ENCODE measurements at places on chromosomes 2 and 18.

DNA sequence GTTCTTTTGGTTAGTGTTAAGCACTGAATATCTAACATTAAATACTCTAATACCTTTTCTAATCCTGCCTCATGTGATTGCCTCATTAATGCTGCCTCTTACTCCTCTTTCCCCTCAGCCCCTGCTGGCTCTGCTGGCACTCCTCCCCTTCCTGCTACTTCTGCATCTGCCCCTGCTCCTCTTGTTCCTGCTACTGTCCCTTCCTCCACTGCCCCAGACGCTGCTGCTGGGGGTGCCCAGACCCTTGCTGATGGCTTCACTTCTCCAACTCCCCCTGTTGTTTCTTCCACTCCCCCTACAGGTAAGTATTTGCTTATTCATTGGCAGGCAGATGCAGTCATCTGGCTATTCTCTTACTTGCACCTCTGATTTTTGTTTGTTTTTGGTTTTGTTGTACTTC, 68.5 kb downstream of the ABI2 start:
- no peak for DNase-seq

DNA sequence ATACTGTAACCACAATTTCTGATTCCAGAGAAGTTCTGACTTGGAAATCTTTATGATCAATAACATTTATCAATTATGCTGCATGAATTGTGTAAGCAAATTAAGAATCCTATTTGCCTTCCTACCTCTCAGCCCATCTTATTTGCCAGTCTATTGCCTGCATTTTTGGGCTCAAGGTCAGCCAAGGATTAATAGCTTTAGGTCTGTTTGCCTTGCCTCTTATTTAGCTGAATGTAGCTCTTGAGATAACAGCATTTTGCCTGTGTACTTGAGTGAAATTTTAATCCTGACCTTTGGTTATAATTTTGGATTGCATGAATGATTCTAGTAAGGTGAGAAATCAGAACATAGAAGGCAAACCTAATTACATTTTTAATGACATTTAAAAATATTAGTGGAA, 51.2 kb downstream of the MYO3B start:
- no peak for DNase-seq

GRCh38 chr2:241121008-241121407, 18.9 kb upstream of the MTERF4 start:
- no peak for DNase-seq

- DNase-seq: no peak
Observed at GRCh38 chr18:58495207-58495606, 133.7 kb downstream of the ALPK2 start.

GRCh38 chr2:118046634-118047210, 32.9 kb upstream of the CCDC93 start:
- DNase-seq: no peak

DNA sequence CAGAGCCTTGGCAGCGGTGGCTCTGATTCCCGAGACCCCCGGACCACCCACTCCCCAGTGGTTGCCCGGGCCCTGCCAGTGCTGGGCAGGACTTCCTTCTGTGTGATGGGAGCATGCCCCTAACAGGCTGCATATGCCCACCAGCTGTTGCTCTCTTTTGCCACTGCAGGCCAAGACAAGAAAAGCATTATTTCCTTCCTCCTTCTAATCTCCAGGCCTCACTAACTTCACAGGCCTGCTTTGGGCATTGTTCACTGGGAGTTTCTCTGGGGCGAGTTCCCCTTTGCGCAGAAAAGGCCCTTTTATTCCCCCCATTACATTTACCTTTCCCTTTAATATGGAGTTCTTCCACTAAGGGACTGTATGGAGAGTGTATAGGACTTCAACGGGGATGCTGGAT, 249.1 kb upstream of the SIX2 start:
- DNase-seq: no peak

- no peak for DNase-seq
Observed at GRCh38 chr2:194090251-194090905, 1566.6 kb upstream of the SLC39A10 start.

- no peak for DNase-seq
Observed at GRCh38 chr2:106332054-106332453, 136.2 kb downstream of the RGPD3 start.

GRCh38 chr2:175688243-175688642, 313.8 kb downstream of the LNPK start:
- no peak for DNase-seq

DNA sequence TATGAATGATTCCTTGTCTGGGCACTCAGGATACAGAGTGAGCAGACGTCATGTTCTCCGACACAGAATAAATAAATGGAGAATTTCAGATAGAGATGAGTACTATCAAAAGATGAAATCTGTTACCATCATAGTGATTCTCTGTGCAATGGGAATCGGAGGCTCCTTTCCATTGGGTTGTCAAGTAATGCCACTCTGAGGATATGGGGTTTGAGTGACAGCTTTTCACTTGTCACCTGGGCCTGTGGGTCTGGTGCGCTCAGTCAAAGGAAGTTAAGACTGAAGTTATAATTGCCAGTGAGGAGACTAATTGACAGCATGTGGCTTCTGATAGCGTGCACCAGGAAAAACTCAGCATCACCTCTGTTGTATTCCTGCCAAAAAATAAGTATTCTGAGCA, 387.2 kb downstream of the SOX11 start:
- no peak for DNase-seq

DNA sequence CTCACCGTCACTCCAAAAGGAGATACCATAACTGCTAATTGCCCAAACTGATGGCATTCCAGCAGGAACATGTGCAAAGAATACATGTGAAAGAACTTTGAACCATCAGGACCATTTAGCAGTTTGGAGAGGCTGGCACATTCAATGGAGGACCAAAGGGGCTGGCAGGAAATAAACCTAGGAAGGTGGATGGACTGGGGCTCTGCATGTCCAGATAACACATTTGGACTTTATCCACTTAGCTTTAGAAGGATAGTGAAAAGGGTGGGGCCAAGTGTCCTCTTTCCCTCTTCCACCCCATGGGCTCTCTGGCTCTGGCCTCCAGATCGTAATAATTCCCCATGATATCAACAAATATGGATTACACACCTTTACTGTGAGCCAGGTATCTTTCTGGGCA, 80.0 kb upstream of the STPG4 start:
- no peak for DNase-seq

DNA sequence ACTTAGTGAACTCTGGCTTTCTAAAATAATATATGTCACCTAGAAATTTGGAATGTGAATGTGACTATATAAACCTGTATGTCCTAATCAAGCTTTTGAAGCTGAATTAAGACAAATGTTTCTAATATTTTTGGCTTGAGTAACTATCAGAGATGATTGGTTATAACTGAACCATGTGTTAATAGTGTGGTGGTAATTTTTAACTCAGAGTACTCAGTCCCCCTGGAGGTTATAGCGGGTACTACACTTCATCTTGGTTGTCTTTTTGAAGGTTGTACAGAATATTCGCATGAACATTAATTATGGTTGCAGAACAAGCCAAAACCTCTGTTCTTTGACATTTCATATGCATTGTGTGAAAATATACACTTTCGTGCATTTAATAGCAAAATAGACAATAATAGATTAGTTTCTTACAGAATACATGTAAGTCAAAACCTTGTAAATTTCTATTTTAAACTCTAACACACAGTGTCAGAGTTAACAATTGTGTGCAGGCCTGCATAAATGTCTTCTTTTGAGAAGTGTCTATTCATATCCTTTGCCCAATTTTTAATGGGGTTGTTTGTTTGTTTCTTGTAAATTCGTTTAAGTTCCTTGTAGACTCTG, 86.0 kb downstream of the OSBPL6 start:
- DNase-seq: peak; percentile 51

DNA sequence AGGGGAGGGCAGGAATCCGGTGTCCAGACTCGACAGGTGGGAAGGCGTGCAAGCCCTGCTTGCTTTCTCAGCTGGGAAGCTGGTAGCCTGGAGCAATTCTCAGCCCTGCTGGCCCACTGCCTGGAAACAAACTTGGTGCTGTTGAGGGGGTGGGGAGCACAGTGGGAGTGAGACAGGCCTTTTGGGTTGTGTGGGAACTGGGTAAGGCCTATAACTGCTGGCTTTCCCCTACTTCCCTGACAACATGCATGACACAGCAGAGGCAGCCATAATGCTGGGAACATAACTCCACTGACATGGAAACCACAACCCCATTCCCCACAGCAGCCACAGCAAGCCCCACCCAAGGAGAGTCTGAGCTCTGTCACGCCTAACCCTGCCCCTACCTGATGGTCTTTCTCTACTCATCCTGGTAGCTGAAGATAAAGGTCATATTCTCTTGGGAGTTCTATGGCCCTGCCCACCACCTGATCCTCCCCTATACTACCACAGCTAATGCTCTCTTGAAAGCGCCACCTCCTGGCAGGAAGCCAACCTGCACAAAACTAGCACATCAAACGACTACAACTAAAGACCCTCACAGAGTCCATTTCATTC, 122.9 kb upstream of the ACVR1C start:
- DNase-seq: peak; percentile 33

- DNase-seq: no peak
Observed at GRCh38 chr18:45993438-45993837, 26.3 kb upstream of the EPG5 start.

DNA sequence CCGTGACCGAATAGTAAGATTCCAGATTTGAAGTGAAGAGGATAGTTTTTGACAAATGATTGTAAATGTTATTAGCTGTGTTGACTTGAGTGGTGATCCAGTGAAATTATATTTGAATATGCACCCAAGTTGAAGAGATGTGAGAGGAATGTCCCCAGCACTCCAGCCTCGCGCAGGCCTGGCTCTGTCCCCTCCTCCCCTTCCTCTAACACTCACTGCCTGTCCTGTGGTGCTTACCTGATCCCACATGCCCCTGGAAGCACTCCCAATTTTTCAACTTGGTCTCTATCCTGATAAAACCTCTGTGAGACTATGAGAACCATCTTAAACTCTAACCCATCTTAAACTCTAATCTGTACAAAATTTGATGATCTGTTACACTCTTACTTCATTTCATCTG, 154.7 kb upstream of the LRP1B start:
- no peak for DNase-seq

GRCh38 chr2:232415736-232416520, 9.3 kb downstream of the ALPG start:
- no peak for DNase-seq

DNA sequence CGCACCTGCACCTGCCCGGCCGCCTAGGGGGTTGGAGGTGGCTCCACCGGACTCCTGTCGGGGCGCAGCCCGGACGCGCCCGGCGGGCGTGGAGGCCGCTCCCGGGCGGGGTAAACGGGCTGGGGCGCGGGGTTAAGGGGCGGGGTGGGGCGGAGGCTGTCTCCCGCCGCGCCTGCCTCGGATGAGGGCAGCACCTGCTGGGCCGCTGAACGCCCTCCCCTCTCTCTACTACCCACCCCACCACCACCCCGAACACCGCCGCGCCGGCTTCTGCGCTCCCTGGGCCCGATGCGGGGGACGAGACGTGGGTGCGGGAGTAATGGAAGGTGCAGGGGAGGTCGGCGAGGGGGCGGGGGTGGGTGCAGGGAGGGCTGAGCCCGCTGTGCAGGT, 224.8 kb upstream of the ID2 start:
- DNase-seq: peak; percentile 39

DNA sequence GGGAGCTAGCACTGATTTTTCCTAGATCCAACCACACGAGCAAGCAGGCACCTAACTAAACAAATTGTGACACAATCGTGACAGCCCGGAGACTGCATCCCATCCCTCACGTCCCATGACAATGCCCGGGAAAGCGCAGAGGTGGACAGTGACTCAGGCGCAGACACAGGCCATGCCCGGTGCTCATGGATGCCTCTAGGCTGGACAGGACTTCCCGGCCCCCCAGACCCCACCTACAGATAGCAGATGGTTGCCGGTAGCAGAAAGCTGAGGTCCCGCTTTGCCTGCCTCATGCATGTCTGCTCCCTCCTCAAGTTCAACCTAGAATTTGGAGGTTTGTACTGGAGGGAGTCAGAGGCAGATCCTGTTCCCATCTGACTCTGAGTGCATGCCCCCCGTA, 81.0 kb downstream of the TPO start:
- DNase-seq: no peak

GRCh38 chr2:216486708-216487107, 11.9 kb upstream of the RPL37A start:
- no peak for DNase-seq

- no peak for DNase-seq
Observed at GRCh38 chr2:96213379-96213778, 4.8 kb upstream of the STARD7 start.

- no peak for DNase-seq
Observed at GRCh38 chr2:219724628-219725027, 97.2 kb downstream of the SLC4A3 start.

- no peak for DNase-seq
Observed at GRCh38 chr2:141311430-141311829, 819.4 kb downstream of the LRP1B start.

GRCh38 chr2:41903474-41904135, 144.2 kb upstream of the PKDCC start:
- DNase-seq: no peak

DNA sequence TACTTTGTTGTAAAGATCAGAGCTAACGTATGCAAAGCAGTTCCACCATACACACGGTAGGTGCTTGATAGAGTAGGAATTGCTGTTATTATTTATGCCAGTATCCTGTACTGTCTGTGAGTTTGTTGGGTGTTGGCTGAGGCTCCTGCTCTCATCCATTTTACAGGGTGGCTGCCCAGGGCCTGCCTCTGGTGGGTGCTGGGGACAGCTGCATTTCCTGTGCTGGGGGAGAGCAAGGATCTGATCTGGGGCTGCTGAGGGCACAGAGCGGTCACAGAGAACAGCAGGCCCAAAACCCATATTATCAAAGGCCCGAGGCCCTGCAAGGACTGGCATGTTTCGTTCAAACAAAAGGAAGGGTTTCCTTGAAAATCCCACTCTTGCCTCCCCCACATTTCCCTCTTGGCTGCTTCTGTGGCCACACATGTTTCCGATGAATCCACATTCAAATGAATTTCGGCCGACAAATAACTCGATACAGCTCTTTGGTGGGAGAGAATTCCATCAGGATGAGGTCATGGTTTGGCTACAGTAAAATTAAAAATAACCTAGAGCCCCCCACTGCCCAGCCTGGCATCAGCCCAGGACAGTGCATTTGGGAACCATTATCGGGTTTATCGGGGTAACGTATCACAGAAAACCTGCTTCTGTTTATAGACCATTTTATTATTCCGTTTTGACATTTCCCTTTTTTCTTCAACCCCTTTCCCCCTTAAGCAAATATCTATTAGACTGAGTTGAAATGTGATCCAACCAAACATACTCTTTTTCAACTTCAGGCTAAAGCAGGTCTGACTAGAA, 143.4 kb downstream of the CYRIA start:
- no peak for DNase-seq

DNA sequence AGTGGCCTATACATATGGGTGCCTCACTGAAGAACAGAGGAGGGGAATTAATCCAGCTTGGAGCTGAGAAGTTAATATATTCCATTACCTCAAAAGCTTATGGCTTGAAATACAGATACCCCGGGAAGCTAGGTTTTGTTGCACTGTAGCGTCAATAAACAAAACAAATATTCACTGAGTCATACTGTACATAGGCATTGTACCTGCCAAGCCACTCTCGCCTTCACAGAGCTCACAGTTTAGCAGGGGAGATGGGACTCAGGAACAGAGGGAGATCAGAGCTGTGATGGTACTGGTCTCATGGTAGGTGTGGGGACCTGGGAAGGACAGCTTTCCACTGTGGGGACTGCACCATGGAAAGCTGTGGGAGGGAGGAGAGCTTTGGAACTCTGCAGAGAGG, 111.2 kb upstream of the ST6GAL2 start:
- DNase-seq: no peak

GRCh38 chr2:203681978-203682377, 24.5 kb upstream of the CD28 start:
- DNase-seq: no peak

GRCh38 chr18:62938487-62938886, 223.1 kb downstream of the PHLPP1 start:
- DNase-seq: no peak
